ENCODE measurements at places on chromosomes 3 and 15.
A peak's percentile ranks its signal among the peaks of the same experiment; 100 is the strongest.

DNA sequence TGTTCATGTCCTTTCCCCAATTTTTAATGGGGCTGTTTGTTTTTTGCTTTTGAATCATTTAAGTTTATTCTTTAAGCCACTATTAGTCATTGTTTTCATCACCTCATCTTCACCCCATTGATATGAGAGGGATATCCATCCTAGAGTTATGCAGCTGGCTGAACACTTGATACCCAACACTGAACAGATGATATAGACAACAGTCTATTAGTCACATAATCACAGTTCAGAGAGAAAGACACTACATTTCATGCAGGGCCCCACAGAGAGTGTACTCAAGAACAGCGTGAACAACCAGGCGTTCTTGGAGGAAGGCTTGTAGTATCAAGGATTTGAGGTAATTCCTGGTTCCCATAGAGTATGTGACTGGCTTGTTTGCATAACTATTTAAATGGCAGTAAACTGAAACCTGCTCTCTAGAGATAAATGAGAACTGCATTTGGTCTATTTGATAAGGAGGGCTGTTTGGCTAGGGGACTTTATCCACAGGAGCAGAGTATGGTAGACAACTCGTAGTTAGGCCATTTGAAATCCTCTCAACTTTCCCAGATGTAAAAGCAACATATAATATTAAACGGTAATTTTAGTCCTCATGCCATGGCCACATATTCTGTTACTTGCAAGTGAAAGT, 618.7 kb downstream of the SI start:
- no peak for DNase-seq

GRCh38 chr3:94896994-94897393, 834.1 kb downstream of the NSUN3 start:
- DNase-seq, result no peak

DNA sequence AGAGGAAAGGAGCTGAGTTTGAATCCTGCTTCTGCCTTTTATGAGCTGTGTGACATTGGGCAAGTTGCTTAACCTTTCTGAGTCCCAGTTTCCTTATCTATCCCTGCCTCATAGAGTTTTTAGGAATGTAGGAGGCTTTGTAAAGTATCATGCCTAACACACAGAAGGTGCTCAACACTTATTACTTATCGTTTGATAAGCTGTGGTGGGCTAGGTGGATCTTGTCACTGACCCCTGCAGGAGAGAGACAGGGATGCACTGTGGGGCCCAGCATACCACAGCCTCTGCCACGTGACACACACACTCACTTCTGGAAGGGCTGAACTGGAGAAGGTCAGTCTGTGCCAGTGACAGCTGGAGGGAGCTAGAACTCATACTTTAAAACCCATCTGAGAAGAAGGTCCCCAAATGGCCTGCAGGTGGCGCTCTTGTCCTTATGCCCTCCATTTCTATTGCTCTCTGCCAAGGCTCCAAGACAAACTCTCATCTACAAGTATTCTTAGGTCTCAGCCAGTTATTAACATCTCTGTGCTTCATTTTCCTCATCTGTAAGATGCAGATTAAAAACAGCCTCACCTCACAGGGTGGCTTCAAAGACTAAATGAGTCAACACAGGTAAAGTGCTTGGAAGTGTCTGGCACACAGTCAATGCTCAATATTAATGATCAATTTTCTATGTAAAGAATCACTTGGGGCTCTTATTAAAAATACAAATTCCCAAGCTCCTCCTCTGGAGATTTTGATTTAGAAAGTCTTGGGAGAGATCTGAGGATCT, 57.5 kb upstream of the HACD2 start:
- peak; percentile 88 for DNase-seq

- no peak for DNase-seq
These were observed 1053.2 kb upstream of the GBE1 start for GRCh38 chr3:82814660-82815059.

DNA sequence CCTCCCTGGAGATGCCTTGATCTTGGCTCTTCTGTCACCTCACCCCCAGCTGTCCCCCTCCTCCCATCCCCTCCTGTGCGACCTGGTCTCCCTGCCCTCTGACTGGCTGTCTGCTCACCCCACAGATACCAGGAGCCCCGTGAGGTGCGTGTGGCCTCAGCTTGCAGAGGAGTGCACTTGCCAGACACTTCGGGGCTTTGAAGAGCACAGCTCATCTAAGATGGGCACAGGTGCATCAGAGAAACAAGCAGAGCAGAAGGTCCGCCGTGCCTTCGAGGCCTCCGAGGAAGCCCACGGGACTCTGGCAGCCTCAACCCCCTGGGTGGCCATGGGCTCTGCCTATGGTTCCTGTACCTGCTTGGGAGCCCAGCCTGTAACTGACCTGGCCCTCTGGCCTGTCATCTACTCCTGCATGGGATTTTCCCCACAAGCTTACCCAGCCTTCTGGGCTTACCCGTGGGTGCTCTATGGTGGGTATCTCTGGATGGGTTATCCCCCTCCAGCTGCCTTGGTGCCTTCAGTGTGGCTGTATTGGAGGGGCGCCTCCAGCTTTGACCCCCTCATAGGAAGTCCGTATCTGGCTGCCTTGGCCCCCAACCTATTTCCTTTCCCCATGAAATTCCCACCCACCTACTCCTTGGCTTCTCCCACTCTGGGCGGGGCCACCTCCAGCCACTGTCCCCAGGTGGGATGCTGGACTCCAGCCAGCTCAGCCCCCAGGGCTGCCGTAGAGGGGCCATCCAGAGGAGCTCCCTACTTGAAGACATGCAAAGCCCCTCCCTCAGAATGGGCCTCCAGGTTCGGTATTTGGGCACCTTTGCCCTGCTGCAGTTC, 3.8 kb downstream of the PRR23E start:
- DNase-seq, result no peak

DNA sequence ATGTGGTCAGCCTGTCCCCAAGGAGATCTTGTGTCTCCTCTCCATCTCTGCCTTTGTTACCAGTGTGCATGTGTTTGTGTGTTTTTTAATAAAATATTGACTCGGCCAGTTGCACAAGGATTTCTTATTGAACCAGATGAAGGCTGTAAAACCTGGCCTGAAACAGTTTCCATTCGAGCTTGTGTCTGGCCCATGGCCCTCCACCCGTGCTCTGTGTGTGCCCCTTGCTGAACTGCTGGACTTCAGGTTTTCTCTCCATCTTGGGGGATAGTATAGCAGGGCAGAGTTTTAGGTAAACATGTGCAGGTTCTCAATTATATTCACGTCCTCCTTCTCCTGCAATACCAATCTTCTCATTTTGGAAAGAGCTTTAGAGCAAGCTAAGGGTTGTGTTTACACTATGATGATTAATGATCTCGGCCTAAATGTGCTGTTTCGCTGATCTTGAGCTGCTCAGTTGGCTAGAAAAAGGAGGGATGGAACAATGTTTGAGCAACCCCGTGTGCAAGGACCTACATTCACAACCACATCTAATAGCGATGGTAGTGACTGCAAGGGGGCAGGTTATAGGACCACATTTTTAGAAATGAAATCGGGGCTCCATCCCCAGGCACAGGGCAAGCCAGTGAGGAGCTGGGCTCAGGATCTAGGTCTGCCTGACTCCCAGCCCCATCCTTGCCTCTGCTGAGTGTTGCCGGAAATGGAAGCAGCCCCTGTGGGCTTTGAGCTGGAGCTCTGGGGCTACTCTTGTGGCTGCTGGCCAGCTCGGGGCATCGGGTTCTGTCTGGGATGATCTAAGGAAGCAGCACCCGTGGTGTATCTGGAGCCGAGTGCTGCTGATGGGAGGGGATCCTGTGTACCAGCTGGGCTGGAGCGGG, 47.7 kb downstream of the CMTM6 start:
- DNase-seq, result no peak

GRCh38 chr3:57544181-57545125, at the start of gene DNAH12:
DNAH12 (minus strand) TSS chr3:57544344; CDS start chr3:57542870, 1,474 bp downstream.
- peak; percentile 80 for DNase-seq

DNA sequence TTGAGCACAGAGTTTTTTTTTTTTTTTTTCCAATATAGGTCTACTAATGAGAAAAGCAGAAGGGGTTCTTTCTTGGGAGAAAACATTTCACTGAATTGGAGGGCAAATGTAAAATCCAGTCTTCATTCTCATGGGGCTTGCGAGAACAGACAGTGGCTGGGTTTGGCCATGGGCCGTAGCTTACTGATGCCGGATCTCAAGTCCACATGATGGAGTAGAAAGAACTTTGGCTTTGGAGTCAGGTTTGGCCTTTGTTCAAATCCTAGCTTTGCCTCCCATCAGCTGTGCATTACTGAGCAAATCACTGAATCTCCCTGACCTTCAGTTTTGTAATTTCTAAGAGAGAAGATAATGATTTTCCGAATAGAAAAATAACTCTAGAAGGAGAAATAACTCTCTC, 59.7 kb downstream of the LMCD1 start:
- DNase-seq, result no peak

GRCh38 chr3:12489368-12489767, 5.1 kb downstream of the TSEN2 start:
- no peak for DNase-seq
